ENCODE measurements at places on chromosomes 3 and 15.

DNA sequence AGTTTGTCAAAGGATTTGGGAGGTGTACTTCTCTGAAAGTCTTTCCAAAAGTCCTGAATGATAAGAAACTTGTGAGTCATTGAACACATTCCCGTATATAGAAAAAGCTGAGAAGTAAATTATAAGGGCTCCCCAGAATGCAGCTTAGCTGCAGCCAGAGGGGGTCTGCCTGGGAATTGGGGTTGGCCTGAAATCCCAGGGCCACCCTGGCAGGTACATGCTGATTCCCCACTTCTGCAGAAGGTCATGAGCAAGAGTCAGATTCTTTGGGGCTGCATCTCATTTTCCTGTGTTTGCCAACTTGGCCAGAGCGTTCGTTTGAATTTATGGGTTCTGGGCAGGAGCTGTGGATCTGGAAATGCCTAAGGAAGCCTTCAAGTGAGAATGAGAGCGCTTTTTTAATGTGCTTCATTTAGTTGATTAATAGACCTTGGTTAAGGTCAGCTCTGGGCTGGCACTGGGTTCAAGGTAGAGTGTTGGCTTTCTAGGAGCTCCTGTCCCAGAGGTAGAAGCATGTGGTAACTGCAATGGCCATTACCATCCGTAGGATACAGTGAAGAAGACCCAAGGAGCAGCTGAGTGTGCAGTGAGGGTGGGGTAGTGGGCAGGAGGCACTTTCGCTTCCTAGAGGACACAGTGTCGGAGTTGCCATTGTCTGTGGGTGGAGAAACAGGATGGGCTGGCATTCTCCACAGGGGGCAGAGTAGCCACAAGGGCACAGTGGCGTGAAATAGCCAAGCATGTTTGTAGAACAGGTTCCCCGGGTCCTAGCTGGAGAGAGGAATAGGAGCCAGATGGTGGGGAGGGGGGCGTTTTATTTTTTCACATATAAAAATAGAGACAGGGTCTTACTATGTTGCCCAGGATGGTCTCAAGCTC lies 3.2 kb downstream of the SLC6A6 start:
- H3K4me1 ChIP-seq: peaks cover 53% of the 10 kb centered on the region
- peak overlapping the region; percentile 21 for H3K27ac ChIP-seq
- H3K36me3 ChIP-seq: peaks cover 6% of the 10 kb centered on the region
- DNase-seq: no peak
- no peaks in the 10 kb centered on the region for H3K27me3 ChIP-seq

DNA sequence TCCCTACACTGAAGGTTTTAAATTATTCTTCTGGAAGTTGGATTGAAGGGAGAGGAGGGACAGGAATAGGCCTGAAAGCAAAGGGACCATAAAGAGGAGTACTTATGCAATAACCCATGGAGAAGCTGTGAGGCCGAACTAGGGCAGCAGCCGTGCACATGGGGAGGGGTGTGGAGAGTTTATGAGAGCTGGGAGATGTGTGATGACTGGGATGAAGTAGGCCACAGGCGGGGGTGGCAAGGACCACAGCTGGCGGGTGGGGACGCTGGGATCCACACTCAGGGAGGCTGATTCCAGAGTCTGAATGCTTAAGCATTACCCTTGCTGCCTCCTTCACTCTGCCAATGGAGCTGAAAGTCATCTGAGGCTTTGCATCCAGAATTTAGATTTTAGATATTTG lies 123.8 kb downstream of the ARNT2 start:
- H3K36me3 ChIP-seq: peaks cover 50% of the 10 kb centered on the region
- no peaks in the 10 kb centered on the region for H3K27me3 ChIP-seq
- H3K4me1 ChIP-seq: peaks cover 34% of the 10 kb centered on the region
- DNase-seq: no peak
- H3K27ac ChIP-seq: no peak overlapping the region

DNA sequence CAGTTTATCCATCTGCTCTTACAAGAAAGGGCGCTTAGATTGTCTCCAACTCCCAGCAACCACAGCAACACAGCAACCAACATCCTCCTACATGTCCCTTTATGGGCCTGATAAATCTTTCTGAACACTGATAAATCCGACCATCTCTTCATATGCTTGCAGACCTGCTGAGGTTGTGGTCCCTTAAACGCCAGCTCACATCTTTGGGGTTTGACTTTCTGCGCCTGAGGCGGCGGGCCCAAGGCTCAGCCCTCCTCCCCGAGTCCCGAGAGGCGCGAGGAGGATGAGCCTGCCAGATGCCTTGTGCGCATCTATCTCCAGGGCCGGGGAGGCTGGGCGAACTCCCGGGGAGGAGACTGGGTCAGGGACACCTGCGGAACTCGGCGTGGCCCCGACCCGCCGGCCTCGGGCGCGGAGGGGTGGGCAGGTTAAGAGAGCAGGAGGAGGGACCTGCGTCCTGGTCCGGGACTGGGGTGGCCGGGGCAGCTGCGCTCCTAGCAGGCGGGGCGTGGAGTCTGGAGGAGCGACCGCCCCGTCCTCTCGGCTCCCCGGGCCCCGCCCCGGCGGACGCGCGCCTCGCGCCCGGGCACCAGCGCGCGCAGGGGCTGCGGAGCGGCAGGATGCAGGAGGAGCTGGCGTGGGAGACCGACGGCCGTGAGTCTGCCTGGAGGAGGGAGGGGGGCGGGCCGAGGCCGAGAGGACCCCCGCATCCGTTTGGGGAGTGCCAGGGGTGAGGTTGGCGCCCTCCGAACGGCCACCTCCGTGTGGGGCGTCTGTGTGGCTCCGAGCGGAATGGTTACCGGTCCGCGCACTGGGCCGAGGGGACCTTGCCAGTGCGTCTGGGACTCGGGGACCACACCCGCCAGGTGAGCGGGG lies at the start of gene ANKDD1A:
Gene ANKDD1A, plus strand, starts transcription at position 592 of the 876 bp plus-strand sequence. Its CDS starts 29 bp downstream, at position 621.
- H3K4me1 ChIP-seq: peaks cover 18% of the 10 kb centered on the region
- no peaks in the 10 kb centered on the region for H3K27me3 ChIP-seq
- no peaks in the 10 kb centered on the region for H3K36me3 ChIP-seq
- DNase-seq: no peak

GRCh38 chr3:162601101-162601670 lies 1104.6 kb downstream of the OTOL1 start:
- no peak overlapping the region for H3K4me3 ChIP-seq
- no peaks in the 10 kb centered on the region for H3K27me3 ChIP-seq
- H3K27ac ChIP-seq: no peak overlapping the region
- H3K4me1 ChIP-seq: peaks cover 26% of the 10 kb centered on the region
- peaks cover 1% of the 10 kb centered on the region for H3K36me3 ChIP-seq

DNA sequence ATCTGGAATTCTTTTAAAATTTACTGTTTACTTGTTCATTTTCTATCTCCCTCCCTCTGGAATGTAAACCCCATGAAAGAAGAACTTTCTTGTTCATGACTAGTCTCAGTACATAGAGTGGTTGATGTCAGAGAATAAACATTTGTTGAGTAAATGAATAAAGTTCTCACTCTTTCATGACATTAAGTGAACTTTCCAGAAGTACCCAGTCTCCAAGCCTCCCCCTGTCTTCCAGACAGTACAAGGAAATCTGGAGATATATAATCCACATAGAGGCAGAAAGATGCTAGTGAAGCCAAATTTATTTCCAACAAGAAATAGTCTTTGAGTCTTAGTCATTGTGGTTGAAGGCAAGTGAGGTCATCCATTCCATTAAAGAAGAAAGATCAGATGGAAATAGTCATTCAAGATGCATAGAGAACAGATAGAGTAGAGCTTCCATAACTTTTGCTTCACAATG lies 71.5 kb upstream of the GALNT15 start:
- peaks cover 10% of the 10 kb centered on the region for H3K4me1 ChIP-seq
- no peak overlapping the region for H3K27ac ChIP-seq
- DNase-seq: no peak

GRCh38 chr3:123328851-123329635 lies 119.8 kb downstream of the ADCY5 start:
- H3K4me1 ChIP-seq: no peaks in the 10 kb centered on the region
- H3K27ac ChIP-seq: no peak overlapping the region
- no peak overlapping the region for H3K4me3 ChIP-seq
- no peaks in the 10 kb centered on the region for H3K36me3 ChIP-seq
- peaks cover 20% of the 10 kb centered on the region for H3K27me3 ChIP-seq

DNA sequence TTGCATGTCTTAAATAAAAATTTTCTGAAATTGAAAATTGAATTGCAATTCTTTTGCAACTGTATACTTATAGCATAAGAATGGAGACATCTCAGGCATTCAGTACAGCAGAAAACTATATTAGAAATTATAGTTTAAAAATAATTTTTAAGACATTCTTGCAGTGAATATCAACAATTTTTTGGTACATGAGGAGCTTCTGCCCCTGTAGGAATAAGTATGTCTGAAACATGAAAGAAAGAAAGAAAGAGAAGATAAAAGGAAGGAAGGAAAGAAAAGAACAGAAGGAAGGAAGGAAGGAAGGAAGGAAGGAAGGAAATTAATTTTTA lies 165.0 kb downstream of the GMNC start:
- H3K4me1 ChIP-seq: peaks cover 32% of the 10 kb centered on the region
- H3K27ac ChIP-seq: peak overlapping the region; percentile 80
- no peaks in the 10 kb centered on the region for H3K36me3 ChIP-seq
- no peak overlapping the region for H3K4me3 ChIP-seq
- H3K27me3 ChIP-seq: no peaks in the 10 kb centered on the region
- no peak for DNase-seq

Data from osteocyte (in vitro differentiated cells).